ENCODE measurements at places on chromosomes 2 and 18.

DNA sequence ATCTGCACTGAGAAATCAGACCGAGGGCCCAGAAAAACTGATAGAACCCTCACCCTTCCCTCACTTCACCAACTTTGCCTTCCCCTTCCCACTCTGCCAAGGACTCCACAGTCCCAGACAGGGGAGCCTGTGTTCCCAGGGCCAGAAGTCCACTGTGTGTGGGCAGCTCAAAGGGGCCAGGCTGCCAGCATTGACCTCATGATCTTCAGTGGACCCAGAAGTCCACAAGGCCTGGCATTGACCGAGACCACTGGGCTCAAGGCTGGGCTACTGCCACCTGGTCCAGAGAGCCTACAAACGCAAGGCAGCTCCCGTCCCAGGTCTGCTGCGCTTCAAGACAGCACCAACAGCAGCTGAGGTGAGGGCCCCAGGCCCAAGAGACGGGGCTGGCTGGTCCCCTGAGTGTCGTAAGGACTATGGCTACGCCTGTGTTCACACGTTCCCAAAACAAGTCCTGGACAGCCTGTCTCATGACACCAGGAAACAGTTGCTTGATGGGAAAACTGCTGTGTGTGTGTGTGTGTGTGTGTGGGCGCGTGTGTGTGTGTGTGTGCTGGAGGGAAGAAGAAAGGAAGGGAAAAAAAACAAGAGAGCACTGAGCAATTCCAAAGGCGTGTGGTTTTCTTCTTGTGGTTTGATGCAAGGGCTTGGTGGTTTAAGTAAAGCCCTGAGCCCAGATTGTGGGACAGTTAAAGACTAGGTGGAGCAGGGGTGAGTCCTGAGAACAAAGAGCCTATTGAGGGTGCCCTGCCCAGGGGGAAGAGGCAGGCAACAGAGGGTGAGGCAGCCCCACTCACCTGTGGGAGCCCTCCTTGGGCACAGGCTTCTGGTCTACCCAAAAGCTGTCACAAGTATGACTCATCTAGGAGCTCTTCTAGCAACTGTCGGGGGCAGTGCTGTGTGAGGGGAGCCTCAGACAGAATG lies 46.6 kb upstream of the ZBTB7C start:
- peak; percentile 92 for DNase-seq

DNA sequence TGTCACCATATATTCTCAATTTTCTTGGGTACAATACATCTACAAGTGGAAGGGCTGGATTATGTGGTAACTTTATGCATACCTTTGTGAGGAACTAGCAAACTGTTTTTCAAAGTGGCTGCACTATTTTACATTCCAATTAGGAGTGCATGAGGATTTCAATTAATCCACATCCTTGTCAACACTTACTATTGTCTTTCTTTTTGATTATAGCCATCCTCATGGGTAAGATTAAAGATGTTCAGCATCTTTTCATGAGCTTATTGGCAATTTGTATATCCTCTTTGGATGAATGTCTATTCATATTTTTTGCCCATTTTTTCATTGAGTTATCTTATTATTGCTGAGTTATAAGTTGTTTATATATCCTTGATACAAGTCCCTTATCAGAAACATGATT lies 73.7 kb downstream of the ZRANB3 start:
- DNase-seq: no peak

- no peak for DNase-seq
Observed at GRCh38 chr18:32441533-32441932, 29.1 kb downstream of the GAREM1 start.

DNA sequence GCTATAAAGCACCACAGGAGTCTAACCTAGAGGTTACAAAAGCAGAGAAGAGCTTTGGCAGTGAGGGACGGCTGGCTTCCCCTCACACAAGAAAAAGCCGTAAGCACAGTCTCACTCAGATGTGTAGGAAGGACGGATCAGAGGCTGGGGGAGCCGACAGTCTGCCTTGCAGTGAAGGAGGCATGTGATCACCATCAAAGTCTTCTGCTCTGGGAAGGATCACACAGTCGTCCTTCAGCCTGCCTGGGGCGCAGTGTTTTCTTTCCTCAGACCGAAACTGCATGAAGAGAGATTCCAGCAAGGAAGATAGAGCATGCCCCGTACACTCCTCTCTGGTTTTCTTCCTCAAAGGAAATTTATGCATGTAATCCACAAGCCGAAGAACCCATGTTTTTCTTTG lies 24.1 kb downstream of the GATA6 start:
- peak; percentile 63 for DNase-seq

- no peak for DNase-seq
Observed at GRCh38 chr2:213846856-213847255, 562.6 kb downstream of the SPAG16 start.

GRCh38 chr2:10211844-10212422 lies 89.4 kb downstream of the RRM2 start:
- no peak for DNase-seq

- no peak for DNase-seq
Observed at GRCh38 chr2:220626603-220627002, 945.5 kb downstream of the EPHA4 start.

GRCh38 chr2:165660361-165660760 lies 133.7 kb downstream of the GALNT3 start:
- DNase-seq: no peak

DNA sequence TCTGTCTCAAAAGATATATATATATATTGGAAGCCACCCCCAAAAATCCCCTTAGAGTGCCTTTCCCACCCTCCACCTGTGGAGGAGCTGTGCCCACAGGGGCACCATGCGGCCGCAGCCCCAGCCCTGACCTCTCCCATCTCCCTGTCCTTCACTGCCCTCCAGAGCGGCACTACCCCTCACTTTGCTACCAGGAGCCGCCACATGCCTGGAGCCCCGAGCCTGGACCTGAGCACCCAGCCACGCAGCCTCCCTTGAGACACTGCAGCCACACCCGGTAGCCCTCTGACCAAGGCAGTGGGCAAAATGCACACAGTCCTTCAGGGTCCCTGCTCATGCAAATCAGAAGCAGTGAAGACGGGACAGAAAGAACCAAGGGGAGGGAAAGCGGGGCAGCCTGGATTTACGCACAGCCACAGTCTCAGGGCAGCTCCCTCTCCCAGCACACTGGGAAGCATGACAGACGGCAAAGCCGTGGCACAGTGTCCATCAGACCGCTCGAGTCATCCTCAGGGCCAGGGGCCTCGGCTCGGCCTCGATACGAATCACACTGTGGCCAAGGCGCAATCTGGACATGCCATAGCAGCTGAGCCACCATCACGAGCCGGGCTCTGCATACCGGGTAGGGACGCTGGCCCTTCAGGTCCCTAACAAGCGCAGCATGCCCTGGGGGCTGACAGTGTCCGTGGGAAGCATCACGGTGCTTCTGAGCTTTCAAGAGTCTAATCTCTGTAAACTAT lies 10.1 kb downstream of the HDAC4 start:
- no peak for DNase-seq

DNA sequence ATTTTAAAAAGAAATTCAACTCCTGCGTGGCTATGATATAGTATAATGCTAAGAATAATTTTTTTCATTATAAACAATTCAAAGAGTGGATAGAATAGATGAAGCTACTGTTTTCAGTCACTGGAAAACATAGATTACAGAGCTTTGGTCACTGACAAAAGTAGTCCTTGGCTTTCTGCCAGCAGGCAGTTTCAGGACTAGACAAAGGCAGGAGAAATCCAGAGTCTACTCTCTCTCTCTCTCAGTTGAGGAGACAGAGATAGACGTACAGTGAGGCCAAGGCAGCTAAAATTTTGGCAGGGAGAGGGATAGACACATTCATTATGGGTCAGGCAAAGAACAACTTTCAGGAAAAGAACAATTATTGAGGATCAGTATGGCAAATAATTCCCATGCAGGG lies 491.4 kb upstream of the CRIM1 start:
- peak; percentile 7 for DNase-seq

DNA sequence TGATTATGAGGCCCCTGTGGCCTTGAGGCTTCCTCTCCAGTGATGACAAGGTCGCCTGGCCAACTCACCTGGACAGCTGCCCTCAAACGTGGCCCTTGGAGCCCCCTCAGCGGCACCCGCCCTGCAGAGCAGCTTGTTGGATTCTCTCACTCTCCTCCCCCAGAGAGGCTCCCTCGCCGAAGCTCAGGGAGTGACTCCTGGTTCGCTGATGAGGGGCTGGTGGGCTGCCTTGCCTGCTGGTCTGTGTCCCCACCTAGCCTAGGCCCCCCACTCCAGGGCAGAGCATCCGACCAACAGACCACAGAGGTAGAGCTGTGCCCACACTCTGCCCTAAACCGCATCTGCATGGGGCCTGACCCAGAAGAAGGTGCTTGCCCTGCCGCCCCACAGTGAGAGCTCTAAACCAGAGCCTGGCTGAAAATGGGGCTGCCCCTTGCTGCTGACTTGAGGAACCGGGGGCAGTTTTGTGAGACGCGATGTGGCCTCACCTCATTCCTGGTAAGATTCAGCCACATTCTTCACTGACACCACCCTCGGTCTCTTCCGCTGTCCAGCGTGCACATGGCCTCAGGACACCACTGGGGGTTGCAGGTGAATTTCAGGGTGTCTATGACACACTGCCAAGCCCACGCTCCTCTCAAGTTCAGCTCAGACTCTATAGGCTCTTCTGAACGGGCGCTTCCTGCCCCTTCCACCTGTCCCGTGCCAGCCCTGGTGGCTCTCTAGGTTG lies 131.6 kb downstream of the CABLES1 start:
- no peak for DNase-seq

GRCh38 chr2:126882736-126883665 lies 15.7 kb upstream of the TEX51 start:
- DNase-seq: no peak

DNA sequence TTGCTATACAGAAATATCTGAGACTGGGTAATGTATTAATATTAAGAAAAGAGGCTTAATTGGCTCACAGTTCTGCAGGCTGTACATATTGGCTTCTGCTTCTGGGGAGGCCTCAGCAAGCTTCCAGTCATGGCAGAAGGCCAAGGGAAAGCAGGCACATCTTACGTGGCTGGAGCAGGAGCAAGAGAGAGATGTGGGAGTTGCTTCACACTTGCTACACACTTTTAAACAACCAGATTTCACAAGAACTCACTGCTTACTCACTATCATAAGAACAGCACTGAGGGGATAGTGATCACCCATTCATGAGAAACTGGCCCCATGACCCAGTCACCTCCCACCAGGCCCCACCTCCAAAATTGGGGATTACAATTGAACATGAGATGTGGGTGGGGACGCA lies 50.6 kb downstream of the MAPRE2 start:
- DNase-seq: no peak

GRCh38 chr2:100782380-100782878 lies 37.5 kb upstream of the NPAS2 start:
- DNase-seq: no peak

- peak; percentile 84 for DNase-seq
Observed at GRCh38 chr2:61470122-61470951, 550 bp downstream of the USP34 start.

GRCh38 chr2:15177103-15177502 lies 384.0 kb downstream of the NBAS start:
- DNase-seq: no peak

GRCh38 chr2:1563084-1563857 lies 150.0 kb downstream of the TPO start:
- DNase-seq: no peak

DNA sequence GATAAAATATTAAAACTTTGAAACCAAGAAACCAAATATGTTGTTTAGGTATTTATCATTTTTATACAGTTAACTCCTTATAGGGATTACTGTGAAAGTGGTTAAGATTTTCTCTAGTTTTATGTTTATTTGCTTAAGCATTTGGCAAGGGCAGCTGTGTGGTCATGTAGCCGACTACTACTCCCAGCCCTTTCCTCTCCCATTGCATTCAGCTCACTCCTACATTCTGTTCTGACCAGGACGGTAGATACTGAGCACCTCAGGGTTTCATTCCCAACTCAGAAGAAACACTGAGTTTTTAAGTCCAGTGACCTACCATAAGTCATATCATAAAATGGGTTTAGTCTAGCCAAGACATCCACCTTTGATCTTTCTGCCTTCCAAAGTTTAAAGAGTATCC lies 19.8 kb downstream of the FZD5 start:
- DNase-seq: no peak

DNA sequence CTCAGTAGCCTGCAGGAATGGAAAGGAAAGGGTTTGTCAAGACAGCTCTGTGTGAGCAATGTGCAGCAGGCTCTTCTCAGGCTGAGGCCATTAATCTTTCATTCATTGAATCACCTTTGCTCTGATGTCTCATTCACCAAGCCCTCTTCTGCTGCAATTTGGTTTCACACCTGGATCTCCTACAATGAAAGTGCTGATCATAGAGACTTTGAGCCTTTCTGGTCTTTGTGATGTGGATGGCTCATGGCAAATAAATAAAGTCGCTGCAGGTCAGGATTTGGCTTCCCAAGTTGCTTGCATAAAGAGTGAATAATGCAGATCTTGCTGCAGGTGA lies 95.8 kb upstream of the SPRED2 start:
- DNase-seq: no peak

DNA sequence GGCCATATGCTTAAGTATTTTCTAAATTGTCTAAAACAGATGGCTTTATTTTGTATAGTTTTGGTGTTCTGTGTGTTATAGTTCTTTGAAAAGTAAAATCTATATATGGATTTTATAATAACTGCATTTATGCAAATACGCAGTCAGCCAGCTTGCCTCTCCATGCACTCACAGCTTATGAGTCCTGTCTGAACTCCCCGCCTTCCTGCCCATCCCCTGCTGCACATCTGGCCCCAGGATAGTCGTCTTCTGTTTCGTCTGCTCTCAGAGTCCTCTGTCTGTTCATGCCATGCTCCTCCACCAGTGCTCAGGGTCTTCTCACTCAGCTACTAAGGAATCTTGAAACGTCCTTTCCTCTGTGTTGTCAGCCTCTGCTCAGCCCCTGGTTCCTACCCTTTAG lies 28.2 kb upstream of the ANKRD62 start:
- DNase-seq: no peak

DNA sequence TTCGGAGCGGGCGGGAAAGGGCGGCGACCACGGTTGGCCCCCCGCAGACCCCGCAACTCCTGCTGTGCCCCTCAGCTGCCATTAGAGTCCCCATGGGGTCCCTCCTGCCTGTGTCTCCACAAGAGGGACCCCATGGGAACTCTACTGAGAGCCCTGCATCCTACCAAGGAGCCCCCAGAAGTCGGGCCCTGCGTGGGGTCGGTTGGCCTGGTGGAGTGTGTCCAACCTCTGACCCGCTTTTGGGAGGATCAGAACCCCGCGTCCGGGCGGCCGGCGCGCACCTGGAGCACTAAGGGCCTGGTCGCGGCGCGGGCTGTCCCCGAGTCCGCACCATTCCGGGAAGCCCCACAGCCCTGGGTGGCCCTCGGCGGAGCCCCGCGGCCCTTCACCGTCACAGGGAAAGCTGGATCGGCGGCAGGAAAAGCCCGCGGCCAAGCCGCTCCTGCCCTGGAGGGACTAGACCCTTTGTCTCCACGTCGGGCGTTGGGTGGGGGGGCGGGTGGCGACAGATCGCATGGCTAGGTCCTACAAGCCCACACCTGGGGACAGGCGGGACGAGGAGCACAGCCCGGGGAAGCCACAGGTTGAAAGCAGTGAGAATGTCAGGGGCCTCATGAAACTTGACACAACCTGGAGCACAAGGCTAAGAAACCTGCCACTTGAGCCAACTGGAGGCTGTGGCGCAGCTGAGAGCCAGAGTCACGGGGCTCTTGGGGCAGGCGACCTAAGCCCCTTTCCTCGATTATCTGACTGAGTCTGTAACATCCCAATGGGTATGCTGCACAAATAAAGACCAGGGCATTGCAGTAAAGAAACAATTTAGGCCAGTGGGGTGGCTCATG lies 11.2 kb upstream of the CXXC1 start:
- DNase-seq: no peak
